ENCODE measurements at places on chromosomes 7 and 10. TPM values are rescaled to one million over a fixed set of nuclear protein-coding genes. Genes with fewer than 3 reads are reported as not detected.

GRCh38 chr7:46774515-46774914 is 807.4 kb downstream of the TNS3 start:
- H3K4me1 ChIP-seq = no peaks in the 10 kb centered on the region
- DNase-seq = no peak
- H3K27ac ChIP-seq = no peak overlapping the region
- no peak overlapping the region for H3K4me3 ChIP-seq
- H3K27me3 ChIP-seq = no peaks in the 10 kb centered on the region

- no peak overlapping the region for H3K4me3 ChIP-seq
- H3K36me3 ChIP-seq = no peaks in the 10 kb centered on the region
- no peaks in the 10 kb centered on the region for H3K4me1 ChIP-seq
- no peaks in the 10 kb centered on the region for H3K27me3 ChIP-seq
Measured at GRCh38 chr10:129075508-129075907, 391.5 kb upstream of the MGMT start.

IDI2 gene
- not detected for total RNA-seq

GPRIN2 gene
- not detected for total RNA-seq

ELAPOR2 gene
- 6.4 TPM for total RNA-seq

- no peaks in the 10 kb centered on the region for H3K4me1 ChIP-seq
- no peak overlapping the region for H3K27ac ChIP-seq
- DNase-seq = no peak
- no peak overlapping the region for H3K4me3 ChIP-seq
- no peaks in the 10 kb centered on the region for H3K36me3 ChIP-seq
- no peaks in the 10 kb centered on the region for H3K27me3 ChIP-seq
Measured at GRCh38 chr10:71555087-71555723, 158.5 kb downstream of the CDH23 start.

DNA sequence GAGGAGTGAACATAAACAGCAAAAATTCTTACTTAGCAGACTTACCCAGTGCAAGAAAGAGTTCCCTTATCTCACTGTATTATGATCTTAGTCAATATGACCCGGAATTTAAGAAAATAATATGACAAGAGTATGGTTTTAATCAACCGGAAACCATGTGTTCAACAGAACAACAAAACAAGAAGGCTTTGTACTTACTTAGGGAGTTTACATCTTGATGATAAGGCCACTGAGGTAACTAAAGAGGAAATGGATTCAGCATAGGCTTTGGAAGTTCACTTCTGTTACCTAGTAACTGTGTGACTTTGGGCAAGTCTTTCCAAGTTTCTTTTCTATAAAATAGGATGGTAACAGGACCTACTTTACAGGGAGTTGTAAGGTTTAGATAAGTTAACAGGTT is 7.4 kb upstream of the FAS start:
- no peak overlapping the region for H3K4me3 ChIP-seq
- H3K27ac ChIP-seq = no peak overlapping the region
- H3K27me3 ChIP-seq = no peaks in the 10 kb centered on the region
- H3K36me3 ChIP-seq = no peaks in the 10 kb centered on the region

ADRB1 gene
- total RNA-seq = not detected

DNA sequence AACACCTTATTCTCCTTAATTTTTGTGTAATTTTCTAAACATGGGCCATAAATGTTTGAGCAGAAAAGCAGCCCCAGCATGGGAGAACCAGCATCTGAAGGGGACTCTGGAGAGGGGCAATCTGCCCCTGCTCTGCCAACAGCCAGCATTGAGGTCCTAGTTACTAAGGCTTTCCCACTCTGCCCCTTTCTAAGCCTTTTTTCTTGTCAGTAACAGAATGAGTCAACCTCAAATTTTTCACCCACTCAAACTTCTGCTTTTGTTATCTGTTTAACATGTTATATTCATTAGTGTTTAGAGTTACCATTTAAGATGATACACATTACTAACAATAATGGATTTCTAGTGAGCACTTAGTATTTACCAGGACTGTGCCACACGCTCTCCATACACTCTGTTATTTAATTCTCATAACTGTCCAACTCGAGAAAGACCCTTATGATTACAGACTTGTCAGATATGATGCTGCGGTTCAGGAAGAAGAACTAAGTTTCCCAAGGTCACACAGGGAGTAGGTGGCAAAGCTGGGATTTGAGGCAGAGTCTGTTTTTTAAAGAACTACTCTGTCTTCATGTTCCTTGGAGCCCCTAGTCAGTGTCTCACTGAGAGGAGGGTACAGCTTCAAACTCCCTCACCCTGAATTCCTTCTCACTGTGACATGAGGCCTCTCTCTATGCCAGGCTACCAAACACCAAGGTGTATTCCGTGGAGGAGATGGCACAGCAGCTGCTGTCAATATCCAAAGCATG is 19.9 kb upstream of the GPAM start:
- no peak for DNase-seq
- no peaks in the 10 kb centered on the region for H3K36me3 ChIP-seq
- no peaks in the 10 kb centered on the region for H3K4me1 ChIP-seq
- no peak overlapping the region for H3K4me3 ChIP-seq
- no peak overlapping the region for H3K27ac ChIP-seq

DNA sequence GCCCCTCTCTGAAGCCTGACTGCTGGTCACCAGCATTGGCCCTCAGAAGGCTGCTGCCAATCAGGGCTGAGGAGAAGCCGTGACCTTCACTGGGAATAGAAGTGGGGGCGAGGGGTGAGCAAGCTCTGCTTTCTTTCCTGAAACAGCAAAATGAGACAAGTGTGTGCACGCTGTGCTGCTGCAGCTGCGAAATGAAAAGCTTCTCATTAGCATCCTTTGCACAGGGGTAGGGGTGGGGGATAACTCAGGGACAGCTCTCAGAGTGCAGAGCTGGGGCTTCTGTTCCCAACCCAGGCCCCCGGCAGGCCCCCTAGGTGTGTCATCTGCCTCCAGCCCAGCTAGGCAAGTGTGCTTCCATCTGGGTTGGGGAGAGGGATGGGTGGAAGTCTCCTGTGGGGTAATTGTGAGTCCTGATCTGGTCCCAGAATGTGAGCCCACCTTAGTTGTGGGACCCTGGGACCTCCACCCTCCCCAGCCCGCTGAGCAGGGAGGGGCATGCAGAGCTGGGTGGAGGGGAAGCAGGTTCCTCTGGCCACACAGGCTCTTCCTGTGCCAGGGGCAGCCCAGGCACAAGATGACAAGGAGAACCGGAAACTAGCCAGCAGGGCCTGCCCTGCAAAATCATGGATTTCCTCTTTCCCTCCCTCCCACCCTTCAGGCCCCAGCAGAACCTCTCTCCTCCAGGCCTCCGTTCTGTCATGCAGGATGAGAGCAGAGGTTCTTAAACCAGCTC is 22.2 kb downstream of the ZNF467 start:
- no peak overlapping the region for H3K27ac ChIP-seq
- no peak for DNase-seq

ADAMTS14 gene
- 0.08 TPM for total RNA-seq

DNA sequence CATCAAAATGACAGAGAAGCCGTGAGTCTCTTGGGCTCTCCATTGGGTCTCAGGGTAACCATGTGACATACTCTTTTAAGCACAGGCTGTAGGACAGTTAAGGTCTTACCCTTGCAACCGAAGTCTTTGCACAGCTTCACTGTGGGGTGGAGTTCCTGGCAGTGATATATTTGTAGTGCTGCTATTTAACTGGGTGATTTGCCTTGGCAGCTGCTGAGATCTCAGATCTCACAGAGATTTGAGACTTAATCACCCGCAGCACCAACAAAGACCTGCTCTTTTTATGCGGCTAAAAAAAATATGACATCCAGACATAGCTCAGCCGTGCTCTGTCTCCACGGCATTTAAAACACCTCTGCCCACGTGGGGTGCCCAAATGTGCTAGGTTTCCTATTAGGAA is 63.4 kb upstream of the NPTX2 start:
- no peaks in the 10 kb centered on the region for H3K36me3 ChIP-seq
- no peak overlapping the region for H3K27ac ChIP-seq
- no peak overlapping the region for H3K4me3 ChIP-seq
- H3K4me1 ChIP-seq = no peaks in the 10 kb centered on the region
- no peak for DNase-seq

CRYGN gene
- 0.46 TPM for total RNA-seq

DNA sequence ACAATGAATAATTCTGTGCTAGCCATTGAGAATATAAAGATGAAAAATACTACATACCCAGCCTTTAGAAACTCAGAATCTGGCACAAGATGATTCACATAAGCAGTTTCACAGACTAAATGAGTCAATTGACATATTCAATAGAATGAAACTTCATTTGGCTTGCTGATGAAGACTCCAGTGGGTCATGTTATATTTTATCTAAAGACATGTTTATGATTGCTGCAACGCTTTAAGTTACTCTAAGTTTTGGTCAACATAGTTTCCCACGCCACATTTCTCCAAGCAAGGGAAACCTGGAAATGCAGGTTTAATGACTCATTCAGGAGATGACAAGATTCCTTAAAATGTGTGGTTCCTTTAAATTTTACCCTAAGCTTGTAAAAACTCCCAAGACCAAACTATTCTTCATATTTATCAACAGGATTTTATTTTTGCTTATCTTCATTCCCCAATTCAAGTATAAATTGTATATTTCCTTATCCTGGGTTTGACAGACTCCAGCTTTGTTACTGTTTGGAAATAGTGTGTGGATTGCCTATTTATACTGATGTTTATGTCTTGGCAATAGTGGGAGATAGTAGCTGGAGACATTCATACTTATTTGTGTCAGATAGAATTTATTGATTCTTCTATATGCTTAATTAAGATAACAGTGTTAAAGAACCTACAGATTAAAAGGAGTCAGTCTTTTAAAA is 6.6 kb downstream of the SEMA3A start:
- H3K27me3 ChIP-seq = no peaks in the 10 kb centered on the region
- H3K36me3 ChIP-seq = no peaks in the 10 kb centered on the region
- H3K27ac ChIP-seq = no peak overlapping the region
- H3K4me1 ChIP-seq = no peaks in the 10 kb centered on the region
- no peak for DNase-seq

GRCh38 chr7:77989981-77990566 is 191.5 kb downstream of the PHTF2 start:
- H3K4me1 ChIP-seq = no peaks in the 10 kb centered on the region
- H3K36me3 ChIP-seq = no peaks in the 10 kb centered on the region
- H3K4me3 ChIP-seq = no peak overlapping the region
- H3K27me3 ChIP-seq = no peaks in the 10 kb centered on the region
- no peak overlapping the region for H3K27ac ChIP-seq
- no peak for DNase-seq

- H3K27ac ChIP-seq = no peak overlapping the region
- DNase-seq = no peak
- no peaks in the 10 kb centered on the region for H3K27me3 ChIP-seq
- H3K36me3 ChIP-seq = no peaks in the 10 kb centered on the region
- peaks cover 11% of the 10 kb centered on the region for H3K4me1 ChIP-seq
Measured at GRCh38 chr7:156889746-156890145, 3.2 kb downstream of the LMBR1 start.

FBXL13 gene
- 1.9 TPM for total RNA-seq

DNA sequence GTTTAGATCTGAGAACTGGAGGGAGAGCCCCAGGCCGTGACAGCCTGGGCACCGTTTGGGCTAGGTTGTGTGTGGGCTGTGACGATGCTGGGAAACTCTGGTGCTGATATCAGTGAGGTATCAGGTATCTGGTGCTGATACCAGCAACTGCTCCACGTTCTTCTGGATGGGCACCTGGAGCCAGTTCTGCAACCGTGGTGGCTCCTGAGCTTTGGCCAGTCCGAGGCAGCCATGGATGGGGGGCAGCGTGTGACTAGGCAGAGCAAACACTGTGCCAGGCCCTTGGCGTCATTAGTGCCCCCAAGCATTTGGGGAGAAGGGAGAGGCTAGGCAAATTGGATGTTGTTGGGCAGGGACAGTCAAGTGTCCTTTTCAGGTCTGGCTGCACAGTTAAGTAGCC is 57.9 kb downstream of the ZNF467 start:
- DNase-seq = no peak
- H3K27ac ChIP-seq = peak overlapping the region; percentile 72
- peak overlapping the region; percentile 75 for H3K4me3 ChIP-seq
- H3K27me3 ChIP-seq = no peaks in the 10 kb centered on the region
- peaks cover 10% of the 10 kb centered on the region for H3K4me1 ChIP-seq

DNA sequence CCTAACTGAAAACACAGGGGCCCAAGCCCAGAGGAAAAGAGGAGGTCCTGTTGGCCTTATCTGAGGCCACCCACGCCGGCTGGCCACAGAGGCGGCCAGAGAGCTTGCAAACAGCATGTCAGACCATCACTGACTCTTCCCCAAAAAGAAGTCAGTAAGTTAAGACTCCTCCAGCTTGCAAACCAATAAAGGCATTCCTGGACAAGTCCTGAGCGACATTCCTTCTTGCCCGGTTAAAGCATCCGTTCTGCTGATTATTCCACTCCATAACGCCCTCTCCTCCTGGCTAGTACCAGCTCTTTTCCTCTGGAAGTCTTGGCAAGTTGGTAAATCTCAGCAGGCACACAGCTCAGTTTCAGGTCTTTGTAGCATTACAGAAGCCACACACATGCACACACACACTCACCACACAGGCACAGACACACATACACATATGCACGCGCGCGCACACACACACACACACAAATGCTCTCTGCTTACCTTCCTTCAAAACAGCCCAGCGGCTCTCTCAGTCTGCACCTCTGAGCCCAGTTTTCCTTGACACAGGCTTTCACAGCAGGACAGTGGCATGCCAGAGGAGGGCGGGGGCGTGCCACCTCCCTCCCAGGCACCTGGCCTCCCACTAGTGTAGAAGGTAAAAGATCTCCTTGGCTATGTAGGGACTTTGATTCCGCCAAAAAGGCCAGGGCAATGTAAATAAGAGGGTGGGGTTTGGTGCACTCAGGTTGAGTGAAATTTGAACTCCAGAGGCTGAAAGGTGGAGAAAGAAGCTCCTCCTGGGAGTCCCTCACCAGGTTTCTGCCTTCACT is 201.4 kb downstream of the TNS3 start:
- no peak for DNase-seq
- H3K4me3 ChIP-seq = no peak overlapping the region
- H3K27ac ChIP-seq = no peak overlapping the region
- H3K4me1 ChIP-seq = no peaks in the 10 kb centered on the region
- H3K36me3 ChIP-seq = no peaks in the 10 kb centered on the region

- H3K27ac ChIP-seq = no peak overlapping the region
- H3K36me3 ChIP-seq = peaks cover 55% of the 10 kb centered on the region
- H3K27me3 ChIP-seq = no peaks in the 10 kb centered on the region
- DNase-seq = no peak
Measured at GRCh38 chr10:807958-808353, 118.5 kb upstream of the DIP2C start.

- peaks cover under 1% of the 10 kb centered on the region for H3K4me1 ChIP-seq
- no peak overlapping the region for H3K4me3 ChIP-seq
- H3K27me3 ChIP-seq = no peaks in the 10 kb centered on the region
- DNase-seq = no peak
- H3K27ac ChIP-seq = no peak overlapping the region
Measured at GRCh38 chr10:4053940-4054339, 268.9 kb upstream of the KLF6 start.

DNA sequence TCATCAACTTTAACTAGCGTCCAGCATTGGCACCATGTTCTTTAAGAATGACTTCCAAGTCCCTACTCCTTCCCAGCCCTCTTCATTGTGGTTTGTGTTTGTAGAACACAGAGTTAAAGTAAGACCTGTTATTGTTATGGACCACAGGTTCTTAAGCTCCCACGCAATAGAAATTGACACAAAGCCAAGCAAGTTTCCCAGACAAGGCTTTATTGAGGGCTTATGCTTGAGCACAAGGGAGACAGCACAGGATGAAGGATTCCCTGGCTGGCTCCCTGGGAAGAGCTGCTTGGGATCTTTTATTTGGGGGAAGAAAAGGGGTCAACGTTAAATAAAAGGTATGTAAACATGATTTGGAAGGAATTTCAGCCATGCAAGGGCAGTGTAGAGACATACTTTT is 44.3 kb upstream of the PRKCQ start:
- no peaks in the 10 kb centered on the region for H3K27me3 ChIP-seq
- no peak overlapping the region for H3K27ac ChIP-seq
- no peak for DNase-seq

- no peak for DNase-seq
- no peaks in the 10 kb centered on the region for H3K4me1 ChIP-seq
- no peaks in the 10 kb centered on the region for H3K36me3 ChIP-seq
- no peaks in the 10 kb centered on the region for H3K27me3 ChIP-seq
- no peak overlapping the region for H3K27ac ChIP-seq
Measured at GRCh38 chr10:47136866-47137265, 163.1 kb upstream of the GDF10 start.

All from naive thymus-derived CD4-positive, alpha-beta T cell (primary cell).